ENCODE measurements at places on chromosomes 3 and 15.

DNA sequence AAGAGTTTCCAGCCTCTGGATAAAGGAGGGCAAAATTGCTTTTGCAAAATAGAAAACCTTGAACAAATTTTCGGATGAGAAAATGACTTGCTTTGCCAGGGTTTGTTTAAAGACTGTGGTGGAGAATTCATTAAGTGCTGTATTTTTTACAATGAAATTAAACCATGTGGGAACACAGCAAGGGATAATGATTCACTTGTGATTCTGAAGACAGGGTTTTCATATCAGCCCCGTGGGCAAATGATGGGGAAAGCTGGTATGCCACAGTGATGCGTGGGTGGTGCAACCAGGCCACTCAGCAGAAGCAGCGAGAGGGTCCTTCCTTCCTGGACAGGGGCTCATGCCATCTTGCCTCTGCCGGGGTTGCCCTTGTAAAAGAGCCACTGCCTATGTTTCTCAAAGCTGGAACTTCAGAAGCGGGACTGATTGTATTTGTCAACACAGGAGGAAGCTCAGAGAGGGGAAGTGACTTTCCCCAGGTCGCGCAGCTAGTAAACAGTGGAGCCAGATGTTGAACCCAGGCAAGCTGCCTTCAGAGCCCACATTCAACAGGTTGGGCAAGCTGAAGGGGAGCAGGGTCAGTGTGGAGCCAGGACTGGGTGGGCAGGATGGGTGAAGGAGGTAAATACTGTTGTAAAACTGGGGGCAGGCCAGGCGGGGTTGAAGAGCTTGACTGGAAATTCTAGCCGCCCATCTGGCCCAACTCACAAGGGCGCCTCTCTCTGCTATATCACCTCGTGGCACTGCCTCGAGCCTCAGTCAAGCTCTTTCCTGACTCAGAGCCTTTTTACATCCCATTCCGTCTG is 79.1 kb downstream of the TOP2B start:
- no peak for DNase-seq

GRCh38 chr3:107241217-107241616 is 136.0 kb upstream of the CCDC54 start:
- no peak for DNase-seq

- no peak for DNase-seq
These were observed 9.1 kb downstream of the ABHD5 start for GRCh38 chr3:43699864-43700263.

DNA sequence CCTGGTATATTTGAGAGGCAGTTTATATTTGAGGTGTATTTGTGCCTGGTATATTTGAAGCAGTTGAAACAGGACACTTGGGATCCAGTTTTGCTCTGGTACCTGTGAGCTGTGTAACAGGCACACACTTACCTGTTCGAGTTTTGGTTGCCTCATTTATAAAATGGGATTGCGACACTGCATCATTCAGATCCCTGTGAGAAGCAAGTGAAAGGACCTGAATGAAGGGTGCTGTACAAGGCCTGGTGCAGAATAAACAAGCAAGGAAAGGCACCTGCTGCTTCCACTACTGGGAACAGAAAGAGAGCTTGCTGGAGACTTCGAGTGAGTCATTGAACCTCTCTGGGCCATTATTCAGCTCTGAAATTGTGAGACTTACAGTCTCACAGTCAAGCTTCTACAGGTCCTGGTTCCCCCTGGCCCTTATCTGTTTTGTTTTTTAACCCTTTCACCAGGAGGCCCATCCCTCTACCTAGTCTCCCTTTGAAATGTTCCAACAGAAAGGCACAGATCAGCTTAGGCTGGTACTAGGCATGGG is 11.5 kb downstream of the FETUB start:
- no peak for DNase-seq

DNA sequence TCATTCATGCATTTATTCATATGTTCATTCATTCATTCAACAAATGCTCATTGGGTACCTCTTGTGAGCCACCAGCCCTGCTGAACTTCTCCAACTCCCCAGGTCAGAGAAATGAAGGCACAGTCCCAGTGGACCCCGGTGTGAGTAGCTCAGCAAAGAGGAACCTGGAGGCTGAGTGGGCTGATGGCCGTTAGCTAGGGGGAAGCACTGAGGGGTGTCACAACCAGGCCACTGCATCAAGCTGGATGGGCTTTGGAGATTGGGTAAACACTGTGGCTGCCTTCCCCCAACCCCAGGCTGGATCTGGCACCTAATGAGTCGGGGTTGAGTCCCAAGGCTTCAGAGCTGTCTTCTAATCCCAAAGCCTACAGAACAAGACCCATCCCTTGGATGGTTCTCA is 12.1 kb upstream of the ALAS1 start:
- DNase-seq: no peak

DNA sequence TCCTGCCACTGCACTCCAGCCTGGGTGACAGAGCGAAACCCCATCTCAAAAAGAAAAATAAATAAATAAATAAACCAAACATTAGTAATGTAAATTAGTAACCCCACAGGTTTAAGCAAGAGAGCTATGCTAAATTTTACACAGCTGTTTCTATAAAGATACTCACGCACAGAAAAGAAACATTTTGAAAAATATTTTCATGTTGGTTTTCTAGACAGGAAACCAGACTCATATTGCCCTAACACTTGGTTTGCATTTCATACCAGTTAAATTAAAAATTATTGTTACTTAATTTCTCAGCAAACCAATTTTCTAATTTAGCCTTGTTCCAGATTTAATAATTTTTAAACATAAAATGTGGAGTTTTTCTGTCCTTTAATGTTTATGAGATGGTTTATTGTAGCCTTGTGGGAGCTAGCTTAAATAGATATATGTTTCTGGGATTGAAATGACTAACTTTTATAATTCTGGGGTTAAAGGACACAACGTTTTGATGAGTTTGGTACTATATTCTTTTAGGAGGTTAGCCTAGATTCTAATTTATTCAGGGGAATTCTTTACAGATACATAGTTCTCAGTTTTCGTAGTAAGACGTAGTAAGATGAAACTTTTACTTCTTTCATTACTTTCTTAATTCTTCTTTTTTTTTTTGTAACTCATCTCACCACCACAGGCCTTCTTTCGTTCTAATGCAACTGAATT is 42.6 kb upstream of the SLC4A7 start:
- DNase-seq: no peak

GRCh38 chr15:49227602-49228001 is 57.6 kb downstream of the GALK2 start:
- DNase-seq: no peak

DNA sequence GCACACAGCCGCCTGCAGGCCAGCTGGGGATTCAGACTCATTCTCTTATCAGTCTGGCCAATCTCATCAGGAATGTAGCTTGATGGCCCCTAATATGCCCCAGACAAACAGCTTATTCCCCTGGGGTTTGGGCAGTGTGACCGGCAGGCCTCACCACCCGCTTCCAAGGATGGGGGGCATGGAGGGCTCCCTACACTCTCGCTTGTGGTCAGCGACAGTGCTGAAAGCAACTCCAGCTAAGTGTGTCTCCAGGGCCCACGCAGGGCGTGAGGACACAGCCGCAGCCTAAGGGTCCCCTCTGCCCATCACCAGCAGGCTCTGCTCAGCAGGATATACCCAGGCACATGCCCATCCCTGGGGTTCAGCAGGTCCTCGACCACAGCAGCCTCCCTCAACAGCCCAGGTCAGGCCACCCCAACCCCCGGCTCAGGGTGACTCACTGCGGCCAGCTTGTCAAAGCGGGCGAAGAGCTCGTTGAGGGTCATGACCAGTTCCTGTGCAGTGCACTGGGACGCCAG is 116.7 kb downstream of the ADCY5 start:
- DNase-seq: peak; percentile 87

DNA sequence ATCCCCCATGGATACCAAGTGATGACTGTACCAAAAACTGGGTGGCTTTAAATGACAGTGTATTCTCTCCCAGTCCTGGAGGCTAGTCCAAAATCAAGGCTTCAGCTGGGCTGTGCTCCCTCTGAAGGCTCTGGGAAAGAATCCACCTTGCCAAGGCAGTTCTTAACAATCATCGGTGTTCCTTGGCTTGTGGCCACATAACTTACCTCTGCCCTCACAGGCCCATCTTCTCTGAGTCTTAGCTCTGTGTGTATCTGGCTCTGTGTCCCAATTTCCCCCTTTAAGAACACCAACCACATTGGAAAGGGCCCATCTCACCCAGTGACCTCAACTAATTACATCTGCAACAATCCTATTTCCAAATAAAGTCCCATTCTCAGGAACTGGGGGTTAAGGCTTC is 503.0 kb upstream of the PROK2 start:
- no peak for DNase-seq

DNA sequence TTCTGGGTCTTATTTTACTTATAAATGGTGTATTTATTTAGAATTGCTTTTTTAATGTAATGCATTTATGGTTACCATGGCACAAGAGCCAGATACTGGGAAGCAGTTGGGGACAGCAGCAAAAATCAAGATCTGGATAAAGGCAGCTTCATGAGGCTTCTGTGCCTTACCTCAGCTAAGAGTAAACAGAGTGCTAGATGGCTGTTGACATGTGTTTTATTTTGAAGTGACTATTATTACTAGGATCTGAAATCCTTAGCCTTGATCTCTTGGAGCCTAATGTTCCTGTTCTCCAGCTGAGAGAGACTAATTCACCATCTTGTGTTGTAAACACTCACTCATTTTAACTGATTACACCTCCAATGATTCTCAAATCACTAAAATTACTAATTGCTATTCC is 317.8 kb downstream of the LPP start:
- DNase-seq: no peak

GRCh38 chr3:30347679-30348216 is 258.7 kb upstream of the TGFBR2 start:
- no peak for DNase-seq

DNA sequence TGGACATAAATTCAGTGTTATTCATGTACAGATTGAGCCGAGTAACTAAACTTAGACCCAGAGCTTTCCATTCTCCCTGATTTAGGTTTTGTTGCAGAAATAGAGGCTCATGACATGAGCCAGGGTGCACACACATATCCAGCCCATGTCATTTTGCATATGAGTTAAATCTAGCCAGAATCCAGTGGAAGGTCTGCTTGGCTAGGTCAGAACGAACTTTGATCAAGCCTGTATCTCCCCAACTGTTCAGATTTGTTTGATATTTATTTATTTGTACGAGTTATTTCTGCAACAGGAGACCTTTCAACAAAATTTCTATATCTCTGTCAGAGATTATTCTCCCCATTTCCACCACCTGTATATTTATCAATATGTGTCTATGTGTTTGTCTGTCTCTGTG is 247.5 kb upstream of the THBS1 start:
- no peak for DNase-seq
